ENCODE measurements at places on chromosomes 2 and 18.

DNA sequence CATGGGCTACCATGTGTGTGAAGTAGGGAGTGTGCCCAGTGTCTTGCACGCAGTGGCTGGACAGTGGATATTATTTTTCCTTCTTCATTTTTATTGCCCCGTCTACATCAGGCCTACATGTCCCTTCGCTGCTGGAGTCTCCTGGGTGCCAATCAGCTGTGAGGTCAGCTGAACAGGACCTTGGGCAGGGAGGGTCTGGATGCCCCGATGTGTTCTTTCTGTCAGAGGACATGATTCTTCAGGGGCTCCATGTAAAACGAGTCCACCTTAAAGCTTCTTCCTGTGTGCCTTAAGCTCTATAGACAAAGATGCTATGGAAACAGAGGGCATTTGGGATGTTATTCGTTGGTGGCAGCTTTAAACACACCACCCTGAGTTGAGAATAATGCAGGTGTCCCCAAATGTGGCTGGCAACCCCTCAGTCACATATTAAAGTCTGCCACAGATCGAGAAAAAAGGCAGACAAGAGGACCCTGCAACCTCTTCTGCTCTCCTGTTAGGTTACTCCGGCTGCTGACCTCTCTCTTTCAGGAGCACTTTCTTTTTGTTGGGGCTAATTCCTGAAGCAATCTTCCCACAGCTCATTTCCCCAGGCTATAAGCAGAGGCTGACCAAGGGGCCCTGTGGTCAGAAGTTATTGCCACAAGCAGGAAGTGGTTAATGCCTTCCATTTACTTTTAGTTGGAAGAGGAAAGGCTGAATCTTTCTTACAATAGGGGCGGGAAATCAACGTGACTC is 20.0 kb downstream of the GREB1 start:
- no peak for DNase-seq

DNA sequence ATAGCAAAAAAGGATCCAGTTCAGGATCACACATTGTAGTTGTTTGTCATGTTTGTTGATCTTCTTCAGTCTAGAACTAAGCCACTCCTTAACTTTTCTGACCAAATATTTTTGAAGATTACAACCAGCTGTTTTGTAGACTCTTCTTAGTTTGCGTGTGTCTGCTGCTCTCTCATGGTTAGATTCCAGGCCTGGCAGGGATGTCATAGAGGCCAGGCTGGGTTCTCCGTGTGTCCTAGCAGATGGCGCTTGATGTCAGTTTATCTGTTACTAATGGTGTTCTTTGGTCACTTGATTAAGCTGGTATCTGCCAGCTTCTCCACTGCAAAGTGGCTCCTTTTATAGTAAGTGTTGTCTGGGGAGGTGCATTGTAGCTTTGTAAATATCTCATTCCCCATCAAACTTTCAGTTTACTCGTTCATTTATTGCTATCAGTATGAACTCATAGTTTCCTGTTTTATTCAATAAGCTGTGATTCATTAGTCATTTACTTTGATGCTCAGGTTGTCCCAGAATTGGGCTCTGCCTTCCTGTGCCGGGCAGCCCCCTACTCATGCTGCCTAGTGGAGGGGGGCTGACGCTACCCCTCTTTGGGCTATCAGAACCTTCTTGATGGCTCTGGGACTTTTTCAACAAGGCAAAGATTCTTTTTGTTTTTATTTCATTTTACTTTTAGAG is 42.1 kb downstream of the GRHL1 start:
- no peak for DNase-seq

- no peak for DNase-seq
Observed at GRCh38 chr2:23687713-23688112, 239.2 kb downstream of the ATAD2B start.

DNA sequence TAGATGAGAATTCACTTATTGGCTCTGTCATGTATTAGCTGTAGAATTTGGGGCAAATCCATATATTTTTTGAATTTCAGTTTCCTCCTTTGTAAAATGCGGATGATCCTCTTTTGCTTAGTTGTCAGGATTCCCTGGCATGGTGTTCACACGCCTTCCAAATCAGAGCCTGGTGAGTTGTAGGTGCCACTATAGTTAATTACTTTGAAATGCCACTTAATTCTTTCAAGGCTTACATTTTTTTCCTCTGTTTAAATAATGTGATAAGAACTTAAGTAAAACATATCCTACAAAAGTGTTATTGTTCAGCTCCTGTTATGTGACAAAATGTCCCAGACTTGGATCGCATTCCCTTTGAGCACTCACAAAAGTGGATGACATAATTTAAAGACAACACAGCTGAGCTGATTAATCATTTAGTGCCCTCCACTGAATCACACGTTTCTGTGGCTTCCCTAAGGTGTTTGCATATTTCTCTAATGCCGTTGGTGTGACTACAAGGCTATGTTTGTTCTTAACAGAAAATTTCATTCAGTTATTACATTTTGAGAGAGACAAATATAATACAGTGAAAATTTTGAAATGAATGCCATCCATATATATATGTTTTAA is 471.2 kb upstream of the CHST9 start:
- no peak for DNase-seq

- no peak for DNase-seq
Observed at GRCh38 chr2:70411483-70412125, 109.7 kb upstream of the FAM136A start.

- DNase-seq, result no peak
Observed at GRCh38 chr18:42429196-42429595, 474.2 kb downstream of the PIK3C3 start.

DNA sequence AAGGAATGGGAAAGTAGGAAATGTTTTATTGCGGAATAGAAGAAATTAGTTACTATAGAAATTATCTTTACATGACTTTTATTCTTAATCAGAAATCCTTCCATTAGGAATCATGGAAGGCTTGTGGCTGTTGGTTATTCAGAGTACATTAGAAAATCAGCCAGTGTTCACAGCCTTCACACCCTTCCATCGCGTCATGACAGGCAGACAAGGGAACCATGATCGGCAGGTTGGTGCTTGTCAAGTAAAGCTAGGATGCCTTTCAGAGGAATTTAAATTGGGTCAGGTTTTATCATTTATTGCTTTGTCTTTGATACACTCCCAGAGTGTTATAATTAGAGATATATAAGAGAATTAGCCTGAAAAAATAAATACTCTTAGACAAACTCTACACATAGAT is 400.6 kb downstream of the THSD7B start:
- DNase-seq, result no peak

DNA sequence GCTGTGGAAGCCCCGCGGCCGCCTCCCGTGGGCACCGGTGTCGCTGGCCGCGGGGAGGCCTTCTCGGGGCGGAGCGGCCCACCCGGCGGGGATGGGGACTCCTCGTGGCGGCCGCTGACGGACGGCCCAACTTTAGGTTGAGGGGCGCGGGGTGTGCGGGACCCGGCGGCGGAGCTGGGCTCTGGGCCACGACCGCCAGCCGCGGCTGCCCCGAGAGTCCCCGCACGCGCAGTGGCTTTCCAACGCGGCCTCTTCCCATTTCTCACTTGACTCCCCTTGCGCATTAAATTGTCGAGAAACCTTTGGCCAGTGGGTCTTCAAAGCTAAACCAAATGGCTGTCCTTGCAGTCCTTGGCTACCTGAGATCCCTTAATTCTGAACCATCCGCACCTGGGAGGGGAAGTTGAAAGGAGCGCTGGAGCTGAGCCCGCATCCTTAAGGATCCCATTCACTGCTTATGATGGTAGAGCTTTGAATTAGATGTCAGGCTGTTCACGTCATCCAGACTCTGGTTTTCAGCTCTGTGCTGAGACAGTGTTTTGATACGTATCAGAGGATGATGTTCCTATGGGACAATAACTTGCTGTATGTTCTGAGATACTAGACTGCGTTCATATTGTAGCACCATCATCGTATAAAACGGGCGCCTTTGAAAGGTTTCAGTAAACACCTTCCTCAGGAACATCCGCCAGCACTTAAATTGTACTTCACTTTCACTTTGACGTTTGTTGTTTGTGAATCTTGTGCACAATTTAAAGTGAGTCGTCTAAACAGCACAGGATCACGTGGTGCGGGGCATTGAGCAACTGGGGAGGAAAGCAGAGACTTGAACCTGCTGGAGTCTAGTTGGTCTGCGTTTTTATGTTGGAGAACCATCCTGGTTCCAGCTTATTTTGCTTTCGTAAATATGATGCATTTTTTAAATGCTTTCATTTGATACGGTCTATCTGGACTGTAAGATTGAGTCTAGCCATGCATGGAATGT is 874 bp downstream of the CLIP4 start:
- peak; percentile 93 for DNase-seq

- DNase-seq, result no peak
Observed at GRCh38 chr2:187338679-187339121, 109.4 kb downstream of the CALCRL start.

DNA sequence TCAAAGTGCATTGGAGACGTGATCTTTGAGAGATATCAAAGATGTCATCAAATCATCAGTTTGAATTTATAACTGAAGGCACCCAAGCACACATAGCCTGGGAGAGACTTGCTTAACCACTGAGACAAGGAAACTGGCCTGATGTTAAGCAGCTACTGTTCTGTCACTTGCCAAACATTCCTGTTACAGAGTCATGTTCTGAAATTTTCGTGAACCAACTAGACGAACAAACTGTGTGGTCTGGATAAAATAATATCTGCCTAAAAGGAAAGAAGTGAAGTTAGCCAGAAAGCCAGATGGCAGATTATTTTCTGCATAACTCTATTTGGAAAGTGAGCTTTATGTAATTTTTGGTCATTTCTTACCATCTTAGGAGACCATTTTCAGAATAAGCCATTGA is 51.4 kb downstream of the SPATS2L start:
- no peak for DNase-seq

- no peak for DNase-seq
Observed at GRCh38 chr2:11829947-11830707, 83.7 kb downstream of the LPIN1 start.

GRCh38 chr18:77118256-77119090 is 14.1 kb downstream of the MBP start:
- DNase-seq, result no peak
